Kidney (tissue), 22 donors: ENCODE measurements at places on chromosomes 7 and 10. TPM values are rescaled to one million over a fixed set of nuclear protein-coding genes. Genes with fewer than 3 reads are reported as not detected.

DNA sequence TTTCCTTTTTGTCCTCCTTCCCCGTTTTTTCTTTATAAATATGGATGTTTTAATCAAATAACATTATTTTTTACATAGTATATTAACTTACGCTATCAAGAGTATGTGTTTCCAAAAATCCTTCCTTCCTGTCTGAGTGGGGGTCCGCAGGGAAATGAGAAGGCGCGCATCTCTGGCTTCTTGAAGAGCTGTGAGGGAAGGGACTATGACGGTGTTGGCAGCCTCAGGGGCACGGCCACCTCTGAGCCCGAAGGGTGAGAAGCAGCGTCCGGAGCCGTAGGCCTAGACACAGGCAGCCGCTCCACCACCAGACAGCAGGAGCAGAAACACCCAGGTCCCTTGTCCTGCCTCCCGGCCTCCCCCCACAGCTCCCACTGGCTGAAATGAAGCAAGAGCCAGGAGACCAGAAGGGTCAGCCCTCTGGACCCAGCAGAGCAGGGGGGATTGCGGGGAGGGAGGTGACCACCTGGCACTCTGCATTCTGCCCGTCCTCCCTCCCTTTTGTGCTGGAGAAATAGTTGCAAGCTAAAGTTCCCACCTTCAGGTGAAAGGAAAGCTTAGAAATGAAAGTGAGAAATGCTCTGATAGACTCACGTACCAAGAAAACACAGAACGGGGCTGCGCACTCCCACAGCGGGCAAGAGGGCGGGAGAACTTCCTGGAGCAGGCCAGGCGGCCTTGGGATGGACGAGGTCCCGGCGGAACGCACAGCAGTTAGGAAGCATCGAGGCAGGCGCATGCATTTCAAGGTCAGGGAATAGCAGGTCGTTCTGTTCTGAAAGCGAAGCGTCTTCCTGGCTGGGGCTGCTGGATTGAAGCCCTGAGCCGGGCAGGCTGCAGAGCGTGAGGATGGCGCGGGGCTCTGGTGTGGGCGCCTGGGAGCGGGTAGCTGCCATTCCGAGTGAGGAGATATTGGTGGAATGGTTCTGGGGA is 105.5 kb downstream of the GALNT11 start:
- DNase-seq: no peak

Gene FAM13C
- total RNA-seq: 8.8 TPM

- no peak for DNase-seq
These were observed 257.7 kb downstream of the BAMBI start for GRCh38 chr10:28935061-28935460.

- DNase-seq: no peak
These were observed 9.1 kb downstream of the BMPR1A start for GRCh38 chr10:86765548-86765947.

Gene TRIL
- 6.1 TPM for total RNA-seq

Gene HDAC9
- 22.1 TPM for total RNA-seq

Gene PURB
- 25.3 TPM for total RNA-seq

- no peak for DNase-seq
These were observed 158.4 kb downstream of the PARD3 start for GRCh38 chr10:34656661-34657060.

DNA sequence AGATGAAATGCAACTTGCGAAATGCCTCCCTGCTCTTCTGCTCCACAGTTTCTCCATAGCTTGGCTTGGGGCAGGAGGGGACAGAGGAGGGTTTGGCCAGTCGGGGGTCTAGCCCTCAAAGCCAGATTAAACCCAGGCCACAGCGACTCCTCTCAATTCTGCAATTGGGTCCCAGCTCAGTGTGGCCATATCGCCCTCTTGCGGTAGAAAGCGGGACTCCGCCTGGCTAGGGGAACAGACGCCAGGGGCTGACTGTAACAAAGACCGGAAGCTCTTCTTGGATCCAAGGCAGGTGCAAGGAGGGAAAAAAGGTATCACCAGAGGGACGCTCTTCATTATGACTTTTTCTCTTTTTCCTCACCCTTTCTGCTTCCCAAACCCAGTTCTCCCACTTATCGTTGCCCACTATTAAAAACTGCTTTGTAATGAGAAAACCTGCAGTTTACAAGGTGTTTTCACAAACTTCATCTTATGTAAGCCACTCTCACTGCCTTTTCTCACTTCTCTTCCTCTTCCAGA is 36.6 kb upstream of the TNPO3 start:
- peak; percentile 93 for DNase-seq

GRCh38 chr7:33423646-33424020 is 294.3 kb downstream of the BBS9 start:
- no peak for DNase-seq
